ENCODE measurements at places on chromosomes 11 and 22.
A peak's percentile ranks its signal among the peaks of the same experiment; 100 is the strongest.

DNA sequence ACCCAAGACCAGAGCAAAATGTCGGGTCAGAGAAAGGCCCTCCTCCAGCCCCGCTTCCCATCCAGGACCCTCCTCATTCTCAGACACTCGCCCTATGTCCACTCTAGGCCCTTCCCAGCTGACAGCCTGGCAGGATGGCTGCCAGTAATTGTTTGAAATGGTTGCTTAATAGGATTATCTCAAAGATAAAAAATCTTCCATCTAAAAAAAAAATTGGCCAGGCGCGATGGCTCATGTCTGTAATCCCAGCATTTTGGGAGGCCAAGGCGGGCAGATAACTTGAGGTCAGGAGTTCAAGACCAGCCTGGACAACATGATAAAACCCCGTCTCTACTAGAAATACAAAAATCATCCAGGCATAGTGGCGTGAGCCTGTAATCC lies 32.4 kb downstream of the SCGB1A1 start:
- no peak for DNase-seq

DNA sequence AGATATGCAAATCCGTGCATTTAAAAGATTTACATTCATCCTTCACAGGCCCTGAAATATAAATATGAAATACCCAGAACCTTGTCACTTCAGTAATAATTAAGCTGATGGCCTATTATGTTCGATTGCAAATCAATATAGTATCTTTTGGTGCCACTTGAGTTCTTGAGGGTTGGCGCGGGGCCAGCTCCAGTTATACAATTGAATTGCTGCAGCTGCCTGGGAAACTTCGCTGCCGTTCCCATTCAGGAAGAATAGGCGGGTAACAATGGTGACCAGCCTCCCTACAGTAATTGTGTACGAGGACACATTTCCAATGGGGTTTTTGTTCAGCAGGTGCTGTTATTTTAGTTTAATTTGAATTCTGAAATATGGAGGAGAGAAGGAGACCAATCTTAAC lies 451.2 kb downstream of the INSC start:
- no peak for DNase-seq

DNA sequence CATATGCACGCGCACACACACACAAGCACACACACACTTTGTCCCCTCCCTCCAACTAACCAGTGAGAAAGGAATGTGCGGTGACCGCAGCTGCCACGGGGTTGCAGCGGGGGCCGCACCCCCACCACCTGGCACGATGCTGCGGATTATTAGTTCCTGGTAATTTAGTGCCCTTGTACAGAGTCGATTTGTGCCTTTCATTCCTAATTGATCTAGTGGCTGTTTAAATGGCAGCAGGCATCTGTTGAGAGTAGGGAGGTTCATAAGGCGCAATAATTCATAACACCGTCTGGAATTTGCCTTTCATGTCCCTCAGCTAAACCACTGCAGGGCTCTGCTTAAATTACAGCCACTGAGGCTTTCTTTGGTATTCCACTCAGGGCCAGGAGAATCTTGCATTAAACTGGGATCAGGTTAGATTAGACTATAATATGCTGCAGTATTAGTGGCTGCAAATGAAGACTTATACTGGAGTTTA lies 113.7 kb downstream of the FEZ1 start:
- DNase-seq: no peak

- DNase-seq: no peak
Observed at GRCh38 chr22:22746963-22747933, 102.8 kb downstream of the GGTLC2 start.

- peak; percentile 73 for DNase-seq
Observed at GRCh38 chr22:45903355-45904135, 73.4 kb downstream of the WNT7B start.

- no peak for DNase-seq
Observed at GRCh38 chr22:38675833-38676232, 5.9 kb upstream of the TOMM22 start.
